PC-9 (cell line): ENCODE measurements at places on chromosomes 5 and 9. TPM values are rescaled to one million over a fixed set of nuclear protein-coding genes. Genes with fewer than 3 reads are reported as not detected.

- peak; percentile 64 for DNase-seq
Observed at GRCh38 chr5:173829826-173830225, 58.3 kb upstream of the CPEB4 start.

DNA sequence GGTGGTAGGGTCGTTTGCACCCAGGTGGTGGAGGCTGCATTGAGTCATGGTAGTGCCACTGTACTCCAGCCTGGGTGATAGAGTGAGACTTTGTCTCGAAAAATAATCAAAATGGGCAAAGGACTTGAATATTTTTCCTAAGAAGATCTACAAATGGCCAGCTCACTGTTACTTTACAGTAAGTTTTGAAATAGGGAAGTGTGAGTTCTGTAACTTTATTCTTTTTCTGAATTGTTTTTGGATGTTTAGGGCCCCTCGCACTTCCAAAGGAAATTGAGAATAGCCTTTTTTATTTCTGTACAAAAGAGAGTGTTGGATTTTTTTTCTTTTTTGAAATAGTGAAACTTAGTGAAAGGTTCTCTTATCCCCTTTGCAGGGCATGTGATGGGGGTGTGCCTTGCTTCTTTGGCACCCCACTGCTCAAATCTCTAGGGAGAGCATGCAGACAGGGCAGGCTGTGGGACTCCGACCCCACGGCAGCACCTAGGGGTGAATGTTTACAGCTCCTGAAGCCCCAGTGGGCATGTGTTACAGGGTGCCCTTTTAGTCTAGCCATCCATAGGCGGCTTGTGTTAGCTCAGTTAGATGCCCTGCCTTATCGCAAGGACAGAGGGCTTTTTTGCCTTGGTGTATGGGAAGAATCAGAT is 33.3 kb downstream of the GPBP1 start:
- DNase-seq, result no peak

DNA sequence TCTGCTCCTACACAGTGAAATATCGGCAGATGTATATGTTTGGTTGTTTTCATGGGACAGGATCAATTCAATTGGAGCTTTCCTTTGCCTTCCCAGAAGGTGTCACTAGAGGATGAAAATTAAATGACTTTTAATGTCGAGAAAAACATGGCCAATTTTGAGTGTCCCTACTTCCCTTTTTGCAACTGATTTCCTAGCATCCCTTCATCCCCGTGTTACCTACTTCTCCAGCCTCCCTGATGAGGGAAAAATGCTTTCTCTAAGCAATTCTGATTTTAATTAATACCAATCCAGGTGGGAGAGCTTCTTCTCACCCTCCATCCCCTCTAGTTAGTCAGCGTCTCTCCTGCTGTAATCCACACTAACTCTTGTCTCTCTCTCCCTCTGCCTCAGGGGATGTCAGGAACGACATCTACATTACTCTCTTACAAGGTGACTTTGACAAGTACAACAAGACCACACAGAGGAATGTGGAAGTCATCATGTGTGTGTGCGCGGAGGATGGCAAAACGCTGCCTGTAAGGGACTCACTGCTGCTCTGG is 64.9 kb downstream of the DOCK2 start:
- DNase-seq, result no peak

DNA sequence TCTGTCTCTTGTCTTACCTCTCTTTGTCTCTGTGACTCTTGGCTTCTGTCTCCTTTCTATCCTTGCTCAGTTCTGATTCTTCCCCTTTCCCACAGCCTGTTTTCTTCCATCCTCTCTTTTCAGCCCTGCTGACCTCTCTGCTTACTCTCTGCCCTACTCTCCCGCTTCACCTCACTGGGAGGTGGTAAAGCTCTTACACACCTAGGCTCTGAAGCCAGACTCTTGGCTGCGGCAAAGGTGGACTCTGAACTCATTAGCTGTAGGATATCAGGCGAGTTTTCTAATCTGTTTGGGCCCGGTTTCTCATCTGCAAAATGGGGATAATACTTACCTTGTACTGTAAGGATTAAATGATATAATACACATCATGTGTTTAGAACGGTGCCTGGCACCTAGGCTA is 11.1 kb downstream of the PCDH1 start:
- DNase-seq, result no peak

GRCh38 chr5:158638396-158638795 is 461.3 kb downstream of the EBF1 start:
- DNase-seq, result no peak

DNA sequence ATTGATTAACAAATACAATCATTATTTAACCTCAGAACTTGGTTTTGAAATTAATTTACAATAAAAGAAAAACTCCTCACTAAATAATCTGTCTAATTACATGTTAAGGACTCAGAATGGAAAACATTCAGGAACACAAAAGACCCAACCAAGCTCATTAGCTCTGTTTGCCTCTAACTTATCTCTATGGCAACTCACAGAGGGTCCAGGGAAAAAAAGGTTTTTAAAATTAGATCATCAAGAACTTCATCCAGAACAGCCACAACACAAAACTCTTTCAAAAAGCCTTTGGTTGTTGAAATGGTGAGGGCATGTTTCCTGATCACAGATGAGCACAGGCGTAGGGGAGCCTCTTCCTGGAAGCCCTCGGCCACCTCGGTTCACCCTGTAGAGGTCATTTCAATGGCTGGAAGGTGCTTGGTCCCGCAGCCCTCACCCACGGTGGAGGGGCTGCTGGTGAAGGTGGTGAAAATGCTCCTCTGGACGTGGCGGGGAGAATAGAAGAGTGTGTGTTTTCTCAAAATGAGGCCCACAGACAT is 17.2 kb upstream of the TCF7 start:
- DNase-seq, result no peak

- DNase-seq, result no peak
Observed at GRCh38 chr9:134360180-134360759, 34.0 kb downstream of the RXRA start.

DNA sequence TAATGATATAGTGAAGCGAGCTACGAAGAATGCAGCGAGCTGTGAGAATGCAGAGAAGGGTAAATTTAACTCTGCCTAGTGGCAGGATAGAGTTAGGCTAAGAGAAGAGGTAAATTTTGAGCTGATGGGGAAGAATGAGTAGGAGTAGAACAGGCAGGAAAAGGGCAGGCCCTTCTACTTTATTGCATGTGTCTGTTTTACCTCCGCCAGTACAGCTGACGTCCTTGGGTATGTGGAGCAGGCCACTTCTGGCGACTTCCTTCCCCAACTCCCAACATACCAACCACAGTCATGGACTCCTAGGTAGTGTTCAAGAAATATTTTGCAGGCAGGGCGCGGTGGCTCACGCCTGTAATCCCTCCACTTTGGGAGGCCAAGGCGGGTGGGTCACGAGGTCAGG is 37.9 kb upstream of the PIK3R1 start:
- no peak for DNase-seq

- no peak for DNase-seq
Observed at GRCh38 chr5:35971878-35972210, 19.3 kb downstream of the UGT3A1 start.

DNA sequence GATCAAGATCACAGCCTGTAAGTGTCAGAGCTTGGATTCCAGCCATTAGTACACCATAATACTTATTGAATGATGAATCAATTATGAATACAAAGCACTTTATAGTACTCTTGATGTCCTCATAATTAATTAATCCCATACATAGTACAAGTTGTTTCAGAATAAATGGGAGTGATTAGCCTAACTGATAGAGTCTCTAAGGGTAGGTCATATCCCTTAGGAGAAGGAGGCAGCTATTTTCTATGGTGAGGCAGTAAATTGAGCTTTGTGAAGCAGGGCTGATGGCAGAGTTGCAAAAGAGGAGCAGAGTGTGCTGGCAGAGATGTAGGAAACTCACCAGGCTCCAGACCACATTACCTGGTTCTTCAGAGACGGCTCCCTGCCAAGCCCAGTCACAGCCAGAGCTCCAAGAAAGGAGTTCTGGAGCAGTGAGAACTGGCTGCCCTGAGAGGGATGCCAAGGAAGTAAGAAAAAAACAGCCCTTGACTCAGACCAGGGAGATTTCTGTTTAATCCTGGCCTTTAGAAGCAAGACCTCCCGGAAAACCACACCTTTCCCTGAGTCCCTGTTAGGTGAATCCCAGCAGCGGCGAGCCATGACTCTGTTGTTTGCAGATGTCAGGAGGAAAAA is 112.9 kb downstream of the SH3TC2 start:
- no peak for DNase-seq

GRCh38 chr9:129183495-129184218 is 5.6 kb upstream of the IER5L start:
- DNase-seq, result no peak

DNA sequence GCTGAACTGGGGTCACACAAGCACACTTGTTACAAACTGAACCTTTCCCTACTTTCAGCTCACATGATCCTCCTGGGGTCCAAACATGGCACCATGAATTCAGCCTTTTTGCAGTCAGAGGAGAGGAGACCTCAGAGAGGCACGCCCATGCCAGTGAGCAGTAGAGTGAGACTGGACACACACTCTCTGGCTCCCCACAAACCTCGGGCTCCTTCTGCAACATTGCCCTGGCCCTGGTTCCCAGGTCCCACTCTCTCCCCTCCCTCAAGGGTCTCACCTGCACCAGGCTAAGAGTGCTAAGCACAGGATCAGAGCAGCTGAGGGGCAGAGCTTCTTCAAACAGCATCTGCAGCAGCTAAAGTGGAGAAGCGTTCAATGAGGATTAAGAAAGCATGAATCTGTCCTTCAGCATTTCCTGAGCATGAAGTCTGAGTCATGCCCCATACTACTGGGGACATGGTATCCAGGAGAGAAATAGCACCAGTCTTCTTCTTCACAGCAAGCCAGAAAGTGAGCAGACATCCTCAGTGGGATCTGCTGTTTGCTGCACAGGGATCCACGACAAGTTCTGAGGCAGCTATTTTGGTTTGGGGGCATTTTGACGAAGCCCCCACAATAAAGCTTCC is 27.2 kb downstream of the SLC35A4 start:
- DNase-seq, result no peak

ECSCR gene
- total RNA-seq, result not detected in 2 replicates

ESM1 gene
- 0.15 TPM in 1 of 2 replicates, not detected in the other for total RNA-seq

DDX4 gene
- not detected in 2 replicates for total RNA-seq

GRXCR2 gene
- total RNA-seq, result not detected in 2 replicates

PCDHGB5 gene
- not detected in 2 replicates for total RNA-seq
